ENCODE measurements at places on chromosomes 12 and 14.
A peak's percentile ranks its signal among the peaks of the same experiment; 100 is the strongest.

GRCh38 chr12:2960390-2960956 is 1.3 kb downstream of the TEAD4 start:
- no peak for DNase-seq
- peaks cover 16% of the 10 kb centered on the region for H3K27me3 ChIP-seq
- peak overlapping the region; percentile 76 for H3K27ac ChIP-seq
- peaks cover 29% of the 10 kb centered on the region for H3K4me1 ChIP-seq
- peak overlapping the region; percentile 72 for H3K4me3 ChIP-seq

GRCh38 chr12:5479761-5480160 is 47.9 kb downstream of the NTF3 start:
- H3K27ac ChIP-seq: no peak overlapping the region
- DNase-seq: no peak
- peaks cover 6% of the 10 kb centered on the region for H3K27me3 ChIP-seq
- no peaks in the 10 kb centered on the region for H3K36me3 ChIP-seq

DNA sequence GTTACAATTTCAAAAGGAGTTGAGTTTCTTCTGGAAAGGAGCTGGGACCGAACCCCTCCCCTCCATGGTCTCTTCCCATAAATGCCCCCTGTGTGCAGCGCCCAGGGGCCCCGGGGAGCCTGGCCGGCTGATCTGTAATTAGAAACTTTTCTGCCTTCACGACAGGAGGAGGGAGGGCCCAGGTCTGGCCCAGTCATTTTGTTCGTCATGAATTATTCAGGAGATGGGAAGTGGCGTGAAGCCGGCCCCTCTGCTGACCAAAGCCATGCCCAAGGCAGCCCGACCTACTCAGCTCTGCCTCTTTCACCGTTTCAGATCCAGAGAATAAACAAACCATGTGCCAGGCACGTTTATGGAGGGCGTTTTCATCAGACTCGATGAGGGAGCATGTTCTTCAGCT is 33.3 kb upstream of the MSI1 start:
- H3K4me1 ChIP-seq: no peaks in the 10 kb centered on the region
- no peaks in the 10 kb centered on the region for H3K36me3 ChIP-seq
- no peak overlapping the region for H3K4me3 ChIP-seq
- DNase-seq: no peak
- H3K27me3 ChIP-seq: peaks cover 6% of the 10 kb centered on the region

DNA sequence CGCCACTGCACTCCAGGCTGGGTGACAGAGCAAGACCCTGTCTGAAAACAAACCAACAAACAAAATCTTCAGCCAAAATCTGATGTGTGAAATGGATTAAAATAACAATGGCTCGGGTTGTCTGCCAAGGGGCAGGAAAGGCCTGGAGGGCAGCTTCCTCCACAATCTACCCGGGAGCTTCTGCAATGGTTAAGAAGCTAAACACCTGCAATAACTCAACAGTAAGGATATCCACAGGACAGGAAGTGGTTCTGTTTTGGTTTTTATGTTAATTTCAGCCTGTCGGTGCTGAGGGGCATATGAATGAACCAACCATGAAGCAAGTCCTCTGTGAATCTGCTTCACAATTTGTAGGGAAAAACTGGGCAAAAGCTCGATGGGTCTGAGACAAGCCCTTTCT is 34.4 kb downstream of the RAD52 start:
- no peaks in the 10 kb centered on the region for H3K27me3 ChIP-seq
- no peaks in the 10 kb centered on the region for H3K4me1 ChIP-seq
- no peak overlapping the region for H3K27ac ChIP-seq
- H3K36me3 ChIP-seq: peaks cover 81% of the 10 kb centered on the region
- H3K4me3 ChIP-seq: no peak overlapping the region
- no peak for DNase-seq

GRCh38 chr12:89454080-89454848 is 70.3 kb downstream of the GALNT4 start:
- H3K4me1 ChIP-seq: peaks cover 28% of the 10 kb centered on the region
- DNase-seq: no peak
- no peak overlapping the region for H3K4me3 ChIP-seq
